ENCODE measurements at places on chromosomes 3 and 15. TPM values are rescaled to one million over a fixed set of nuclear protein-coding genes. Genes with fewer than 3 reads are reported as not detected.

- DNase-seq = no peak
These were observed 65.4 kb downstream of the USF3 start for GRCh38 chr3:113630956-113631542.

GRCh38 chr3:160797356-160797755, 41.3 kb downstream of the PPM1L start:
- no peak for DNase-seq

DNA sequence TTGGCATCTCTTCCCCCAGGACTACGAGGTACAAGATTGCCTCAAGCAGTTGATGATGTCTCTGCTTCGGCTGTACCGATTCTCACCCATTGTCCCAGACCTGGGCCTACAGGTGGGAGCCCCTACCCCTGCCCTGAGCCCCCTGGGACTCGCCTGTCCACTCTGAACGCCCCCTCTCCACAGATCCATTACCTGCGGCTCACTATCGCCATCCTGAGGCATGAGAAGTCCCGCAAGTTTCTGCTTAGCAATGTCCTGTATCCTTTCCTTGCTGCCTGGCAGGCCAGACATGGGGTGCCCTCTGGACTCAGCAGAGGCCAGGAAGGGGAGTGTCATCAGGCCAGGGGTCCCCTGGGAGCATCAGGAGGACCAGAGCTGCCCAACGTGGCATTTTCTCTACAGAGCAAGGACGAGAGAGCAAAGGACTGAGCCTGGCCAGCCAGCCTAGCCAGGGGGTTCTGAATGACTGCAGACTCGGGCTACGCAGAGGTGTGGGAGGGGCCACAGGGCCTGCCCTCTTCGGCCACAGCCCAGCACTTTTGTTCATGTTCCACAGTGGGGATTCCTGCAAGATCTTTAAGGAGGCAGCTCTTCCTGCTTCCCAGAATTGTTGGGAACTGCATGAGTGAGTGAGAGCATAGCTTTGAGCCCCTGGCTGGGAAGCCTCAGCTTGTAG, 11.2 kb downstream of the RNF123 start:
- no peak for DNase-seq

The IL16 gene
- 2.3 TPM for total RNA-seq

DNA sequence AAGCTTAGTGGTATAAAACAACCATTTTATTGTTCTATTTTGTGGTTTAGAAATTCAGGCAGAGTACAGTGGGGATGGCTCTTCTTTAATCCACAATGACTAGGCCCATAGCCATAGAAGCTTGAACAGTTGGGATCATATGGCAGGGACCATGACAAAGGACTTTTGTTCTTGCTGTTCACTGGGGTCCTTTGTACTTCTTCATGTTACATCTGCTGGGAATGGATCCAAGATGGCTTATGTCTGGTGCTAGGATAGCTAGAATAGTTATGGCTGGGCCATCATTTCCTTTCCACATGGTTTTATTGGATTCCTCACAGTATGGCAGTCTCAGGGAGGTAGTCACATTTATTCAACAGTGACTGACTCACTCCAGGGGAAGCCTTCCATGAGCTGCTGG, 427.9 kb upstream of the AGTR1 start:
- DNase-seq = no peak

GRCh38 chr3:14497321-14497720, 42.8 kb downstream of the GRIP2 start:
- DNase-seq = no peak

- peak; percentile 13 for DNase-seq
These were observed 7.0 kb downstream of the FILIP1L start for GRCh38 chr3:100107221-100107814.

DNA sequence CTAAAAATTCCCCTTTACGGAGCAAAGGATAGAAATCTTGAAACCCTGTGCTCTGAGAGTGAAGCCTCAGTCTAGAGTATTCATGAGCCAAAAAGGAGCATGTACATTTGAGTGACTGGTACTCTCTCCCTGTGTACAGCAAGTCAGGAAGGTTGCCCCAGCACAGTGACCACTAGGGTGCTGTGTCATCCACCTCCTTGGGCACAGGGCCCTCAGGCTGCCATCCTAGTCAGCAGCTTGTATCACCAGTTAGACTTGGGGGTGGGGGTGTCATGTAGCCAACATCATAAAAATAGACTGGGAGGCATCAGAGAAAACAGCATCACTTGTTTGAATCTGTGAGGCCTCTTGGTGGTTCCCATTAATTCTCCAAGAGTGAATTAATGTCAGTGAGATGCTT, 12.0 kb downstream of the NME9 start:
- no peak for DNase-seq

The GPR171 gene
- not detected for total RNA-seq

DNA sequence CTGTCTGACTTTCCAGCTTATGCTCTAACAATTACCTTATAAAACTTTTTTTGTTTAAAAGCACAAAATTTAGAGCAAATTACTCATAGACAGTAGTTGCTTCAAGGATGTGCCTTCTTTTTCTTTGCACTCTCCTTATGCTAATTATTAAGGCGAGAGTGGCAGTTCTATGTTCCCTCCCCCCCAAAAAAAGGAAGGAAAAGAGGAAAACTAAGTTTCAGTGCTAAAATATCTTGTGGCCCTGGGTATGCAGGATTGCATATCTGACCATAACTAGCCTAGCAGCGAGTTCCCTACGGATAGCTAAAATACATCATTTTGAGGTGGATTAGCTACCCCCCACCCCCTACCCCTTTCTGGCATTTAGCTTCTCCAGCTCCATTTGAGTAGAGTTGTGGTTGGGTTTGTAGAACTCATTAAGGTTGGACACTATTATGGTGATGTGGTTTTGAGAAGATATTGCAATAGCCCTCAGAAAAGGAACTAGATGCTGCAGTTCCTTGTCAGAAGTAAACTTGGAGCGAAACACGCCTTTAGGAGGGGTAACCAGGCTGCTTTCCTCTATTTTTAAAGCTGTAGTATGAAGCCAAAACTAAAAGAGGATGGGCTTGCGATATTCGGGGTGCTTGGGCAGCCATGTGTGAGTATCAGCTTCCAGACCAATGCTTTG, 174.6 kb downstream of the AKAP13 start:
- no peak for DNase-seq

- no peak for DNase-seq
These were observed 146.2 kb downstream of the BBX start for GRCh38 chr3:107668963-107669362.

The MUSTN1 gene
- not detected for total RNA-seq

The CAV3 gene
- not detected for total RNA-seq

- DNase-seq = no peak
These were observed 466 bp downstream of the IQSEC1 start for GRCh38 chr3:13072600-13073325.

The NOX5 gene
- not detected for total RNA-seq

The TMCO5A gene
- total RNA-seq = not detected

- no peak for DNase-seq
These were observed 185.2 kb upstream of the TSC22D2 start for GRCh38 chr3:150222691-150223489.

The TMC3 gene
- total RNA-seq = not detected

DNA sequence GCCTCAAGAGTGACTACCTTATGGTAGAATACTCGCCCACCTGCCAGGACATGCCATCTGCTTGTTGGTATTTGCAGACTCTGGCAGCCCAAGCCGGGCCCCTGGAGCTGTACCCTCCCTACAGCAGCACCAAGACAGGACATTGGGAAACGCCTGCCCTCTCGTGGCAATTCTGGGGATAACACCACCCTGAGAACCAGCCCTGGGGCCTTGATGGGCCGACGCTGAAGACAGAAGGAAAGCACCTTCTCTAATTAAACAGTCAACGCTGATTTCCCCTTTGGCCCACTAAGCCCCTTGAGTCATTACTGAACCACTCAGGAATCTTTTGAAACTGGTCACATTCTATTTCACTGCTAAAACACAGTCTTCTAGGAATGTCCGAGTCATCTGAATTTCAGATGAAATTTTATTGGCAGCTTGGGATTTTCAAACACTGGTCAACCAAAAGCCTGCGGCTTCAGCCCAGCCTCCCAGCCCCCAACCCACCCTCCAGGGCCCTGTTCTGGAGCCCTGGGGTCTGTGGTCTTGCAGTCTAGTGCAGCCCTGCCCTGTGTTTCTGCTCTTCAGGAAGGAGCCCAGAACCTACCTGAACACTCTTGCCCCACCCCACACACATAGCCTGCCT, 91.3 kb downstream of the TMEM266 start:
- peak; percentile 82 for DNase-seq

DNA sequence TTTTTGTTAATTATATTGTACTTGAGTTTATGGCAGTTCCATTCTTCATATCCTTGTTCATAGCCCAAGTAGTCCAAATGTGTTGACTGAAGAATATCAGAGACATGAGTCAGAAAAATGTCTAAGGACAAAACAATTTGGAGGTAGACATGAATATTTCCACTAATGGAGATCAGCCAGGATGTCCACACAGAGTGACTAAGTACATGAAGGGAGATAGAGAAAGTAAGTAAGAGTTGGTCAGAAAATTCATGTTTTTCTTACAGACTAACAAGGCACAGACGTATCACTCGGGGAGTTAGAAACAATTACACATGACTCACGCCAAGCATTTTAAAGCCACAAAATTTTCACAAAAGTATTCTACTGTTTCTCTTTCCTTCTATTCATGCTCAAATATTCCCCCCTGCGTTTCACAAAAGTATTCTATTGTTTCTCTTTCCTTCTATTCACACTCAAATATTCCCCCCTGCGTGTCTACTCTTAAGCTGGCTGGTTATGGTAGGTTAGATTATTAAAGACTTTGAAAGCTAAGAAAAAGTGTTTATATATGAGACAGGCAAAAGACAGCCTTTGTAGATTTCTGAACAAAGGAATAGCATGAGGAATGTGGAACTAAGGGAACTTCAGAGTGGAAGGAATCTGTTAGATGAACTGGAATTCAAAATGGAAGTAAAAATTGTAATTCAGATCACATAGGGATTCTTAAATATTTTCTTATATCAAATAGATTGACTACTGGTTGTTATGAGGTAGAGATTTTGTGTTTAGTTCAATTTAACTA, 648.7 kb upstream of the CCDC54 start:
- peak; percentile 52 for DNase-seq

GRCh38 chr3:8969241-8969640, 6.0 kb upstream of the RAD18 start:
- DNase-seq = no peak

GRCh38 chr15:80878867-80879250, 99.7 kb downstream of the CEMIP start:
- no peak for DNase-seq

The ACAA1 gene
- total RNA-seq = 31.8 TPM

The LCTL gene
- 0.43 TPM for total RNA-seq

GRCh38 chr3:43038010-43038409, 58.9 kb downstream of the GASK1A start:
- no peak for DNase-seq

- DNase-seq = no peak
These were observed 280.2 kb upstream of the STT3B start for GRCh38 chr3:31252216-31253185.

- DNase-seq = peak; percentile 83
These were observed 72.5 kb downstream of the FOXP1 start for GRCh38 chr3:71511037-71511436.

DNA sequence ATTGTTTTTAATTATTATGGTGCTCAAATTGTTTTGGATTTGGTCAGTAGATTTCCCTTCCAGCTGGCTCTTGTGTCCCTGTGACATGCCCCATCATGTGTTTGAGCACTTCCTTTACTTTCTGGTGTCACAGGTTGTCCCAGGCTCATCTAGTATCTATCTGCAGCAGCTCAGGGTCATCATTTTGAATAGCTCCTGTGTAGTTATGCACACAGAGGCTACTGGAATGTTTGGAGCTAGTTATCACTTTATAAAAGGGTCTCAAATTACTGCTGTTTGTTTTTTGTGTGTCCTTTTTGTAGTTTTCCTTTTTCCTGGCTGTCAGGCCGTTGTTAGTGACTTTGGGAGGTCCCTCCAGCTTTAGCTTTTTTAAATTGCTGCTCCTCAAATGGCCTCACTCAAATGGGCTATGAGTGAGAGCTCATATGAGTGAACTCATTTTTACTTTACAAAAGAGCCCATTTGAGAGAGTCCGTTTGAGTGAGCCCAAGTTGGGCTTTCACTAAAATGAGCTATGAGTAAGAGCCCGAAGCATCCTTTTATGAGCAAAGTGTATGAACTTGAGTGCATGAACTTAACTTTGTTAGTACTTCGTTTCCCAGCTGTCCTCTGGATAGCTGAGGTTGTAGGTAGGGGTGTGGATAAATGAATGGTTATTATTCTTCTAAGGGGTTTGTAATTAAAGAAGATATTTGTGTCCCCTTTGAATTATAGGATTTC, 43.8 kb downstream of the SQOR start:
- no peak for DNase-seq

DNA sequence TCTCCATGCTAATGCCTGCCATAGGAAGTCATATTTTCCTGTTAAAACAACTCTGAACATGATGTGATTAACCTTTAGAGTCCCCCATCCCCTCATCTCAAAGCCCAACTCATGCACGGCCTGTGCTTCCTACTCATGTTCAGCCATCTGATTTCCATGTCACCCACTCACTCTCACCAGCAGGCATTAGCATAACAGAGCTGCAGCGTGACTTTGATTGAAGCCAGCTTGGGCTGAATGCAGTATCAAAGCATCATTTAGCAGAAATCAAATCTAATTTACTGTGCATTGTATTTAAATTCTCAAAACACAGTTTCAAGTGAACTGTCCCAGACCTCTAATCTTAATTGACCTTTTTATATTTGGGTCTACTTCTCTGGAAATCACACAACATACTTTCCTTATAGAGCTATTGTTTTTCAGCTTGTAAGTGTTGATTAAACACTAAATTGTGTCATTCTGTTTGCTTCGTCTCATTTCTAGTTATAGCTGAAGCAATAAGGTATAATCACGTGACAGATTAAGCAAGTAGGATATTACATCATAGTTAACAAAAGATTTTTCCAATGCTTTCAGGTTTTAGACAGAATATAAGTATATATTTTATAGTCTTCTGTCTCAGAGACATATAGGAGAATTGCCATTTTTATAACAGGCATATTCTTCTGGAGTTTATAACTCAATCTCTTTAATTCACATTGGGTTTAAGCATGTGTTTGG, 501.5 kb downstream of the ROBO2 start:
- no peak for DNase-seq

GRCh38 chr3:15797642-15798303, at the start of gene ANKRD28:
TSS of gene ANKRD28 (minus strand) at chr3:15797979. CDS start at chr3:15796521, 1,458 bp downstream.
- DNase-seq = peak; percentile 9

The SOX2 gene
- total RNA-seq = not detected

The MYEF2 gene
- total RNA-seq = 5.6 TPM

- no peak for DNase-seq
These were observed 33.5 kb upstream of the KPNA4 start for GRCh38 chr3:160598865-160599264.

The LRRN1 gene
- total RNA-seq = not detected

DNA sequence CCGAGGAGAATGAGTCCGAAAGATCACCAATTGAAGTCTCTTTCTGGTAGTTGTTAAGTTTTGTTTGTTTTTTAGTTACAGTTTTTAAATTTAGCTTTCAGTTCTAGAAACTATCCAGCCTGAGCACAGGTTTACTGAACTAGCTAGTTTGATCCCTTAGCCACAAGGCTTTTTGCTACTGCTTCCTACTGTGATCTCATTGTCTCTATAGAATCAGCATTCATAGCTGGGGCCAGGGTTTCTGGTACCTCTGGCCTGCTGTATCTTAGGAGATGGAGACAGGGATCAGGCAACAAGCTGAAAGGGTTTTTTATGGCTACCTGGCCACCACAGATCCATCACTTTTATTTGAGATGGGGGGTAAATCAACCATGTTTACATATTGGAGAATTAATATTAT, 37.0 kb downstream of the GOLM2 start:
- DNase-seq = no peak

GRCh38 chr15:29140475-29141307, 128.9 kb downstream of the NSMCE3 start:
- no peak for DNase-seq
